ENCODE measurements at places on chromosomes 3 and 15. TPM values are rescaled to one million over a fixed set of nuclear protein-coding genes. Genes with fewer than 3 reads are reported as not detected.

GRCh38 chr3:72141264-72141663 is 356.3 kb upstream of the PROK2 start:
- no peak for DNase-seq

DNA sequence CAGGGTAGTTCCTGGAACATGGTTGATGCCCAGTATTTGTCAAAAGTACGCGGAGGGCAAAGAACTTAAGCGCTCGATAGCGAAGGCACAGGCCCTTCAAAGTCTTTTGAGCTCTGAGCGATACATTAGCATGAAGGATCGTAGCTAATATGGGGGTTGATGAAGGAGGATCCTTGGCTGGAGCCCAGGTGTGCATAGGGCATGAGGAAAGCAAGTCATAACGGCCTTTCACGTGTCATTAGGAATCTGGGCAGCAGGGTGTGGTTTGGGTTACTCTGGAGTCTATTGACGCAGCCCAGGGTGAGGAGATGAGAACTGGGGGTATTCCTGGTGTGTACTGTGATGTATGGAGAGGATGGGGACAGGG is 31.7 kb downstream of the SPINK8 start:
- DNase-seq: no peak

- DNase-seq: no peak
Observed at GRCh38 chr3:66092175-66092995, 53.7 kb upstream of the MAGI1 start.

DNA sequence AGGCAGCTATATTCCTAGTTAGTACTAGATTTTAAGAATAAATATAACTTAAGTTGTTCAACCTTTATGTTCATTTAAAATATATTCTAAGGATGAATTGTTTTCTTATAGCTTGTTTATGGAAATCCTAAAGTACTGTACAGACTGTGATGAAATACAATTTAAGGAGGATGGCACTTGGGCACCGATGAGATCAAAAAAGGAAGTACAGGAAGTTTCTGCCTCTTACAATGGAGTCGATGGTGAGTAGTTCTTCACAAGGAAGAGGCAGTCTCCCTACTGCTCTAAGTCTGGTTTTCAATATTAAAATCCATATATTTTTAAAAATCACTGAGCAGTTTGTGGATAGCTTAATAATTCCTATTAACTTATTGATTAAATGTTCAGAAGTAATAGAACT is 29.6 kb downstream of the CALML4 start:
- DNase-seq: no peak

GRCh38 chr3:121153851-121154250 is 245.8 kb downstream of the STXBP5L start:
- no peak for DNase-seq

DNA sequence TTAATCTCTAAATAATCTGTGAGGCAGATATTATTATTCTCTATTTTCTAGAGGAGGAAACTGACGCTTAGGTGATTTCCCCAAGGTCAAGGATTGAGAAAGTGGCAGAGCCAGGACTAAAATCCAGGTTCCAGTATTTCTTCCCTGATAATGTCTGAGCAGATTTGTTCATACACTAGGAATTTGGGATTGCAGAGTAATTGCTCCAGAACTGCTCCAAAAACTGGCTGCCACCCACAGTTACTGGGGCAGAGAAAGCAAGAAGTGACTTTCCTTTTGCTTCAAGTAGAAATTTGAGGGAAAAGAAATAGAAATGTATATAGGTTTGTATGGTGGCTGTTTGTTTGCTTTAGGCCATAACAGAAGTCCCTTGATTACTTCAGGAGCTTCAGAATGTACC is 60.6 kb downstream of the SLC12A8 start:
- no peak for DNase-seq

- DNase-seq: no peak
Observed at GRCh38 chr3:156978481-156978961, 152.4 kb downstream of the LEKR1 start.

DNA sequence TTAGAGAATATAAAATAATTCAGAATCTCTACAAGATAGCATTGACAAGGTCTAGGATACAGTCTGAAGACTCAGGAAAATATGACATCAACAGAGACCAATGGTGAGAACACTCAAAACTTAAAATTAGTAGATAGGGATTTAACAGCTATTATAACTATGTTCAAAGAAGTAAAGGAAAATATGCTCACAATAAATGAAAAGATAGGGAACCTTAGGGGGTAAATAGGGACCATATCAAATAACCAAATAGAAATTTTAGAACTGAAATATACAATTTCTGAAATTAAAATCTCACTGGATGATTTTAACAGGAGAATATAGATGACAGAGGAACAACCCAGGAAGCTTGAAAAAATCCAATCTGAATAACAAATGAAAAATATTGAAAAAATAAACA is 31.8 kb upstream of the IGF2BP2 start:
- DNase-seq: no peak

DNA sequence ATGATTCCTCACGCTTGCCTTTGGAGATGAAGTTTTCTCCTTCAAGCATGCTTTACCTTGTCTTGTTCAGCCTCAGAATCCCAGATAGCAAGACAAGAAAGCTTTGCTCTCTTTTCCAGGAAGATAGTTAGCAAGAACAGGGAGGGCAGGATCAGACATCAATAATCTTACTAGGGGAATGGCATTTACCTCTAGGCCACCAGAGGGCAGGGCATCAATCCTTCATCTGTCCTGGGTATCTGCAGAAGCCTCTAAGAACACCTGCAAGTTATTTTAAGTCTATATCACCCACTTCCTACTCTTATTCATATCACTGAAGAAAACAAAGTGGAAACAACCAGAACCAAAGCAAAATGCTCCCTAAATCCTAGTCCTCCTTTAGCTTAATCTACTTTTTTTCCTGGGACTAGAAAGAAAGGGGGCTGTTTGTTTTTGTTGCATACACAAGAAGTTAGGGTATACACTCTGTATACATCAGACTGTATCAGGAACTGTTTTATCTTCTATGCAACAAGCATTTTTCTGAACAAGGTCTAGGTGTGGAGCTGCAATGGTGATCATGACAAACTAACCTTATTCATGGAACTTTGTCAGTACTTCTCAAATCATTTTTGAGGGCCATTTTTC is 862.5 kb downstream of the CADM2 start:
- no peak for DNase-seq

DNA sequence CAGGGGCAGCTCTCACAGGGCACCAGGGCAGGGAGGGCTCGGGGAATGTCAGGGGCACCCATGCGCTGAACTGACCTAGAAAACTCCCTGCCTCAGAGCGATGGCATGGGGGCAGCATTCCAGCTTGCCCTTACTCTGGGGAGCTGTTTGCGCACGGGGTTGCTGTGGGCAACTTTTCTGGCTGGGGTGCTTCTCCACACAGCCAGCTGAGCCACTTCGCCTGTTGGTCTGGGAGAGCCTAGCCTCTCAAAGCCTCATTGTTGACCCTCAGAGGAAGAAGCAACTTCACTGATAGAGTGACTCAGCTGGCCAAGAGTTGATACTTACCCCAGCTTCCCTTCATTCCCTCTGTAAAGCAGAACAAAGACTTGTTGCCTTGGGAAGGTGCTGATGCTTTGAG is 42.6 kb upstream of the MRPS22 start:
- no peak for DNase-seq

GRCh38 chr15:48806151-48806550 is 4.7 kb downstream of the CEP152 start:
- no peak for DNase-seq

- no peak for DNase-seq
Observed at GRCh38 chr3:111538681-111539083, 3.3 kb upstream of the CD96 start.

DNA sequence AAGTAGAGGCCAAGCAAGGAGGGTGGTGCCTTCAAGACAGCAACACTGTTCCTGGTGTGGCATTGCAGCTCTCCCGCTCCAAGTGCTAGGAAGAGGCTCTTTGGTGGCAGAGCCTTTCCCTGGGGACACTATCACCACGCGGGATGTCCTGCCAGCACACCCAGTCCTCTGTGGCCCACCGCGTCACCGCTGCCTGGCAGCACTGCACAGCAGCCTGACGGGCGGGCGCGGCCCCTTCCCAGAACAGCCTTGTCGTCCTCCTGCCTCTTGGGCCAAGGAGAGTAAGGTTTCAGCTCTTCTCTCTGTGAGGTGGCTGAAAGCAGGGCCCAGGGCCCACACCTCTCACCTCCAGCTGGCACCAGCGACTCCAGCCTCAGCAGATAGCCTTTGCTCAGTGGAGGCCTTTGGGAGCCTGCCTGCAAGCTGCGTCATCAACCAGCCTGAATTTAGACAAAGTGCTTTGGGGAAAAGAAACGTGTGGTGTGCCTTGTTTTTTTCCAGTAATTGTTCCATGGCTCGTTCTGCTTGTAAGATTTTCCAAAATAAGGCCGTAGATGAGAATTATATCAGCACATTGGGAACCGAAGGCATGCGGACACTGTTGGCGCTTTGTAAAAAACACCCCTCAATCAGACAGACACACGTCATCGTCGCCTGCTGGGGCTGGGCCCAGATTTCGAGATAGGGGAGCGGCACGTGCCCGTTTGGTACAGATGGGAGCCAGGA is 65.0 kb downstream of the AAGAB start:
- peak; percentile 95 for DNase-seq

GRCh38 chr3:81216192-81216591 is 545.3 kb downstream of the GBE1 start:
- no peak for DNase-seq

DNA sequence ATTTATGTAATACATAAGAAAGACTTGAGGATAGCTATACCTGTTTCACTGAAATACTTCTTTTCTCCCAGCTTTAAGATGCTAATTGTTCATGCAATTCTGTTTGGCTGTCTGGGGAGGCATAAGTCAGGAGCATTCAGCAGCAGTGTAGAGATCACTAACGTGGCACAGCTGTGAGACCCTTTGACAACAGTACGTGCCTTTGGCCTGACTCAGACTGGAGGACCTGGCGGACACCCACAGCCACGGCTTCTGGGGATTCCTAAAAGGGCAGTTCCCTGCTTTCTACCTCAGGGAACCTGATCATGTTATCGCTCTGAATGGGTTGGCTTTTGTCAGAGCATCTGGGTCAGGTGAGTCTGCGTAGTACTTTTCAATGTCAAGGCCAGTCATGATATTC is 295.0 kb upstream of the ICE2 start:
- no peak for DNase-seq

GRCh38 chr15:28098766-28099554 is at the start of gene OCA2:
OCA2 (minus strand) TSS chr15:28099315; CDS start chr15:28081874, 17,441 bp downstream.
- peak; percentile 73 for DNase-seq

DNA sequence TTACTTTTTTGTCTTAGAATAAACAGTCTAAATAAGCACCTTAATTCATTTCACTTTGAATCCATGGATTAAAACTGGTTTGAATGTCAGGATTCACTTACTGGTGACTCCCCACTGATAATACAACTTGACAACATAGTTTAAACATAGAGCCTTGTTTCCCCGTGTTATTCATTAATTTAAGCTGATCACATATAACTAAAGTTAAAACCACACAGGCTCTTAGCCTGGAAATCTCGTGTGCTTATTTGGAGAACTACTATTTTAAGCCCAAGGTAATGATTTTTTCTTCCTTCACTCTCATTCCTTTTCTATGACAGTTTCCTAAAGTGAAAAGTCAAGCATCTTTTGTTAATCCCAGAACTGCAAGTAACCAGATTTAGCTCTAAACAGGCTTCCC is 64.2 kb downstream of the HACD2 start:
- DNase-seq: no peak

DNA sequence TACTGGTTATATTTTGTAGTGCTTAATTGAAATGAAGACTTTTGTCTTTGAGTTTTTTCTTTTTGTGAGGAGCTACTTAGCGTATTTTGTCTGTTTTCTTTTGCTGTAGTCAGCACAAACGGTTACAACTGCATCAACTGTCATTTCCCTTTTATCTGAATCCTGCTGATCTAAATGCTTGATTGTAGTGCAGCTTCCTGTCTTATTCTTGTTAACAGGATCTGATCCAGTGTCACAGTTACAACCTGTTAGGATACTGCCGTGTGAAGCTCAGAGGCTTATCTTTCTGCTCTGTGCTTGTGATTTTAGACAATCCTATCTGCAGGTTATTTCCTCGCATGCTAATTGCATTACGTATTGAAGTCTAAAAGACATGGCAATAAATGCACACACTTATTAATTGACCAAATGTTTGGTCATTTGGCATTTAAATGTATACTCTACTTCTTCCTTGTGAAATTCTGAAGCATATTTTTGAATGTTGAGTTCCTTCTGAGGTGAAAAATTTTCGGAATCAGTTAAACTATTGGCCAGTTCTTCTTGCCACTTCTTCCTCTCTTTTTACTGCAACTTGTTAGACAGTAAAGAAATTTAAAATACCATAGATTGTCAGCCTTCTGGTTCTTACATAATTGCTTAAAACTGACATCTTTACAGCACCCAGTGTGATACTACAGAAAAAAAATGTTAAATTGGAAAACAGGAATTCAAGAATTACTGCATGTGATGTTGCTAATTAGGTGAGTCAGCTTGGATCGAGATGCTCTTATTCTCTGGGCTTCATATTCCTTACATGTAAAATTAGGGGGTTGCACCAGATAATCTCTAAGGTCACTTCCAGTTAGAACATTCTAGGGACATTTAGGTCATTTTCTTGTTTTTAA is 168.2 kb downstream of the MBNL1 start:
- DNase-seq: no peak

GRCh38 chr3:152047465-152047864 is 174.0 kb downstream of the SUCNR1 start:
- DNase-seq: no peak

DNA sequence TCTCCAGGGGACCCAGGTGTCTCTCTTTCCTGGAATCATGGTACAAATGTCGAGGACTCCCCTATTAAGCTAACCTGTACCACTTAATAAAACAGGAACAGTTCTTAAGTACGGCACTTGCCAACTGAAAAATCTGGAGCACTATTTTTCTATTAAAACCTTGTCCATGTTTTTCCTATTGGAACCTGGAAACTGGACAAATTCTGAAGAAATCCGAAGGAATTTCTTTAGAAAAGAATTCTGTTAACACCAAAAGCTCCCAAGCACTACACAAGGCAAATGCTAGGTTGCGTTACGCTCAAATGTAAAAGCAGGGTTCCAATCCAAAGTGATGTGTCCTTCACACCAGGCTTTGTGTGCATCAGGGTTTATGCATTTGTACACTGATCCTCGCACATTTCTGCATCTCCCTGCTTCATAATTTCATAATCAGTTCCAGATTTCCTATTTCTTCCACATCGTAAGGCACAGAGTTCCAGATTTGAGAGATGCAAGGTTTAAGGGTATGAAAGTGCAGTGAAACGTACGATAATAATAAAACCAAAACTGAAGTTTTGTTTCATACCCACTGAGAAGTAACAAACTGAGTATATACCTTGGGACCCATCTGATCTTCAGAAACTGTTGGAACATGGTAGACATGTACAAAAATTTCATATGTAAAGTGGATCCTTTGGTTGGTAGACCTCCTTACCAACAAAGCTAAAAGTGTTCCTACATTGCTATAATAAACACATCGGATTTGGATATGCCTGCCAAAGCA is 132.1 kb upstream of the WNT5A start:
- no peak for DNase-seq

The FOXB1 gene
- not detected for total RNA-seq

The TMEM108 gene
- 0.52 TPM for total RNA-seq

The TMEM266 gene
- 0.10 TPM for total RNA-seq

The SAXO2 gene
- total RNA-seq: 2.6 TPM

The RTP3 gene
- total RNA-seq: not detected

The VPS18 gene
- total RNA-seq: 22.7 TPM

The ADAMTS17 gene
- 2.9 TPM for total RNA-seq

The AHSG gene
- total RNA-seq: not detected

The CFAP100 gene
- not detected for total RNA-seq

The NUP210 gene
- total RNA-seq: 3.9 TPM
